ENCODE measurements at places on chromosomes 12 and 14.

- DNase-seq = no peak
Observed at GRCh38 chr14:51327376-51327775, 87.3 kb downstream of the TMX1 start.

- no peak for DNase-seq
Observed at GRCh38 chr14:92973261-92973797, 50.4 kb downstream of the CHGA start.

GRCh38 chr14:101761881-101762529, 496 bp downstream of the PPP2R5C start:
- peak; percentile 52 for DNase-seq

- DNase-seq = no peak
Observed at GRCh38 chr12:27865421-27865820, 85.4 kb upstream of the MANSC4 start.

- no peak for DNase-seq
Observed at GRCh38 chr12:78204926-78205325, 374.2 kb downstream of the NAV3 start.

DNA sequence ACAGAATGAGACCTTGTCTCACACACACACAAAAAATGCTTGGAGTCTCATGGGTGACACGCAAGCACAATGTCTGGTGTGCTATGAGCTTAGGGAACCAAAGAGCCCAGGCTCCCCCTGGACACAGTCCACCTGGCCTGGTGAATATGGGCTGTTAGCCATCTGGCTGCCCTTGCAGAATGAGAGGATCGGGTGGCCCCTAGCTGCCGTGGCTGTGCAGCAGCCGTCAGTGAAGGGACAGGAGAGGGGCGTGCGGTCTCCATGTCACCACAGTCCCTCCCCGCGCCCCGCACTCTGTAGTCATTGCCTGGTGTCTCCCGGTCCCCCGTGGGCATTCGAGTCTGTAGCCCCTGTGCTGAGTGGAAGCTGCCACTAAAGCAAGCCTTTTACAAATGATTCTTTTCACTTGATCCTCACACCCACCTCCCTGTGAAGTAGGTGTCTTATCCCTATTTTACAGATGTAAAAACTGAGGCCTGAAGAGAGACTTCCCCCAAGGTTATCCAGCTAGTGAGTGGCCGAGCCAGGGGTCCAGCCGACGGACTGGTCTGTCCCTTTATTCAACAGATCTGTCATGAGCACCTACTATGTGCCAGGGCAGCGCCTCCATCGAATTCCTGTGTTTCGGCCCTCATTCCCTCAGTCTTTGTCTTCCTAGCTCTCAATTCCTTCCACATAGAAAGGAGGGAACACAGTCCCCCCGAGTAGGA, 18.8 kb downstream of the MVK start:
- no peak for DNase-seq

DNA sequence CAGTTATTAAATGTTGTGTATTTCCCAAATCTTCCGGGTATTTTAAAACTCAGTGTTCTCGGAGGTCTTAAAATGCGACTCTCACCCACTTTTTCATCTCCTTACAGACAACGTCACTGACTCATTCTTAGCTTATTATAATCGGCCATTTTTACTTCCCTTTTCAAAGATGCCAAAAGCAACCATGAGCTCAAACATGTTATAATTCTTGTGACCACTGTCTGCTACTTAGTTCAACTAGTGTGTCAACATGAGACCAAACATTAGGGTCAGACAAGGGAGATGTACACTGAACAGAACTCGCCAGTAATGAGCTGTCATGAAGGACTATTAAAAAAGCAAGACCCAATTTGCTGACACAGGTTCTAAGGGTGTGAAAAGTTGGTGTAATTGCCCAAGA, 4.2 kb upstream of the GRIP1 start:
- no peak for DNase-seq

- no peak for DNase-seq
Observed at GRCh38 chr12:48903363-48903981, 21.8 kb downstream of the FKBP11 start.

DNA sequence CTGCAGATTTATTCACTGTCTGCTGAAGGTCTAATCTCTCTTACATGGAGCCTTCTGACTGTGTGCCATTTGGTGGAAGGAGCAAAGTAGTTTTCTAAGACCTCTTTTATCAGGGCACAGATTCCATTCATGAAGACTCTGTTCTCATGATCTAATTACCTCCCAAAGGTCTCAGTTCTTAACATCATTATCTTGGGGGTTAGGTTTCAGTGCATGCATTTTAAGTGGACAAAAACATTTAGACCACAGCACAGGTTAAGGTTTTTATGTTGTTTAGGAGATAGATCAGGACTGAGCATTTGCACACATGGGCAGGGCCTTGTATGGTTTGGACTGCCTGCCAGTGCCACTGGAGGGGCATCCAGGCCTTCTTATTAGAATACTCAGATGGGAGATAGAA, 746.1 kb downstream of the C12orf50 start:
- DNase-seq = no peak

DNA sequence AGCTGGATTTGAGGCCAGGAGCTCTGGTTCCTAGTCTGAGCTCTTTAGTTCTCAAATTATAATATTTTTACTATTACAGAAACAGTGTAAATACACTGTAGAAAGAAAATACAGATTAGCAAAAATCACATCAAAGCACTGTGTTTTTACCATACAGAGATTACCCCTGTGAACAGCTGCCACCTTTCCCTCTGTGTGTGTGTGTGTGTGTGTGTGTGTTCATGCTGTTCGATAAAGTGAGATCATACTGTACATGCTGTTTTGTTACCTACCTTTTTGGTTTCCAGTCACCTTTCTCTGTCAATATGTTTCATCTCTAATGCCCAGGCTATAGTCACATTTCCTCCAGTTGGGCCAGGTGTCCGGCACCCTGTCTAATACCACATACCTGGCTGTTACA, 26.9 kb downstream of the MVK start:
- no peak for DNase-seq

GRCh38 chr12:99111600-99111999, 466.5 kb downstream of the APAF1 start:
- peak; percentile 91 for DNase-seq

- DNase-seq = no peak
Observed at GRCh38 chr14:69985463-69985862, 106.2 kb downstream of the SMOC1 start.

GRCh38 chr12:6333566-6333965, 8.3 kb downstream of the TNFRSF1A start:
- DNase-seq = no peak
